ENCODE measurements at places on chromosomes 6 and 20.

GRCh38 chr6:22631091-22631490 is 61.7 kb downstream of the HDGFL1 start:
- no peak for DNase-seq

- DNase-seq: no peak
These were observed 22.8 kb downstream of the SAMD5 start for GRCh38 chr6:147531321-147531720.

DNA sequence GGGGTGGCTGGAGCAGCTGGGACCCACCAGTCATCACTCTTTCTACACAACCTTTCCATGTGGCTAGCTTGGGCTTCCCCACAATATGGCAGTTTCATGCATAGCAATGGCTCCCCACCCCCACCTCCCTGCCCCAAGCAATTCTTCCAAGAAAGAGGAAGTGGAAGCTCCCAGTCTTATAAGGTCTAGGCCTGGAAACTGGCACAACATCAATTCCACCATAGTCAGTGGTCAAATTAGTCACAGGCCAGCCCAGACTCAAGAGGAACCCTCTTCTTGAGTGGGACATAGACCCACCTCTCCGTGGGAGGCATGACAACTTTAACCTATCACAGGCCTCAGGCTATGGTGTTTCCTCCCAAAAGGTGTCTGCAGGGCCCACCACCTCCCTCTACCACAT is 17.7 kb downstream of the TGM6 start:
- no peak for DNase-seq

DNA sequence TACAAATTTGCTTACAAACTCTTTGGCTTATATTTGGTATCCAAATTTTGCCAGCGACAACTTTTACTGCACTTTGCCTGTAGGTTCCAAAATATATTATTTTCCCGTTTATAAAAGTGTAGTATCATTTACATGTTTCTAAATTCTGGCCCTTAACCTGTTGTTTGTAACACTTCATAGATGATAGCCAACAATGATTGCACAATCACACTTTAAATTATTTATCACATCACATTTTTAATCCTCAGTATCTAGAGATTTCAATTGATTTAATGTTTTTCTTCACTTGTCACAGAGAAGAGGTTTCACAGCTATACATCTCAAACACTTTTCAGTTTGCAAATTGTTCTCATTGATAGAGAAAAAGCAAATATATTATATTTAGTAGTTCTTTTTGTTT is 1151.2 kb upstream of the EYS start:
- DNase-seq: no peak

DNA sequence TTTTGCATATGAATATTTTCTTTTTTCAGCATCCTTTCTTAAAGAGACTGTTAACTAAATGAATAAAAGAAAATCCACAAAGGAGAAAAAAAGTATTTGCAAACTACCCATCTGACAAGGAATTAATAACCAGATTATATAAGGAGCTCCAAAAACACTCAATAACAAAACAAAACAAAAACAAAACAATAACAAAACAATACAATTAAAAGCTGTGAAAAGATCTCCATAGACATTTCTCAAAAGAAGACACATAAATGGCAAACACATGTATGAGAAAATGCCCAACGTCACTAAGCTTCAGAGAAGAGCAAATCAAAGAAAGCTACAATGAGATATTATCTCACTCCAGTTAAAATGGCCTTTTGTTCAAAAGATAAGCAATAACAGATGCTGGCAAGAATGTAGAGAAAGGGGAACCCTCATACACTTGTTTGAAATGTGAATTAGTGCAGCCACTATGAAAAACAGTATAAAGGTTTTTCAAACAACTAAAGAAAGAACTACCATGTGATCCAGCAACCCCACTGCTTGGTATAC is 1310.0 kb upstream of the EYS start:
- DNase-seq: no peak

DNA sequence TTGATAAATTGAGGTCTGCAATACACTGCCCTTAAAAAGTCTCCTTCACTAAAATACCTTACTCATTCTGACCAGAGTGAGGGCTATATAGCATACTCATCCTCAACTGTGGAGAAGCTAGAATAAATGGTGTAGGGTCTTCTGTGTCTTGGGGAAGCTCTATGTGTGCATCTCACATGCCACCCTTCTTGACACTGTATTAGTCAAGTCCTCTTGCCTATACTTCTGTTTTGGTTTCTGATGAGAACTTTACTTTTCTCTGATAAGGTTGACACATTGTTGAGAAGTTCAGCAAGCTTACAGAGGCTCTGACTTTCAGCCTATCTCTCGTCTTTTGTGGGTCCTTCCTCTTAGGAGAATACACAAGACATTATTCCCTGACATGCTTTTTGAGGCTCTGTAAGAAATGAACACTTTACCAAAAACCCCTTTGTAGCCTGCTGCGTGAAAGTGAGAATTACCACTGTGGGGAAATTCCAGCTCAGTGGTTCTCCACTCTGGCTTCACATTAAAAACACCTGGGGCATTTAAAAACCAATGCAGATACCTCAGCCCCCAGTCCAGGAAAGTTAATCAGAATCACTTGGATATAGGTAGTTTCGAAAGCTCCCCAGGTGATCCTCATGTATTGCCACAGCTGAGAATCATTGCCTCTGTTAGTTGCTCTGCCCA is 372.1 kb upstream of the HS3ST5 start:
- no peak for DNase-seq

- DNase-seq: no peak
These were observed 222.5 kb upstream of the PMEPA1 start for GRCh38 chr20:57932227-57932864.

DNA sequence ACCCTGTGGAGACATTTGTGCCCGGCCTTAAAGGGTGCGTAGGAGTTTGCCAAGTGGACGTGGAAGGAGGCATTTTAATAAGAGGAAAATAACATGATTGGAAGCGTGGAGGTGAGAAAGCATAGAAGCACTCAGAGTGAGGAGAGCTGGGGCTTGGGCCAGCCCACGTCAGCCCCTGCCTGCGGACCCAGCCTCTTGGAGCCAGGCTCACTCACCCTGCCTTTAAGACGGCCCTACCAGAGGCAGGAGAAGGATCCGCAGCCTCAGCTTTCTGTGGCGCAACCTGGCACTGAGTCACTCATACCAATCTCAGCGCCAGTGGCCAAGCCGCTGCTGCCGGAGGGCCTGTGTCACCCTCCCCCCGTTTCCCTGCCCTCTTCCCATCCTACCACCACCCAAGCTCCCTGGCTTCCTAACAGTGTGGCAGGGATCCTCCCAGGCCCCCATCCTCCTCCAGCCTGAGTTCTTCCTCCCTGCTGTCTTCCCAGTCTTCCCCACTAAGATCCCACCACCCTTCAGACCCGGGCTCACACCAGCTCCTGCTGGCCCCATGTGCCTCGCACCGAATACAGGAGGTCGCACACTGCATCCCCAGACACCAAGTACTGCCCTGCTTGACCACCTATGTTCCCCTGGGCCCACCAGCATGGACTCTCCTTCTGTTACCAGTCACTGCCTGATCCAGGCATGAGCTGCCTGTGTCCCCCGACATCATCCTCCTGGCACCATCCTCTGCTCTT is 285.2 kb downstream of the UST start:
- DNase-seq: no peak

- no peak for DNase-seq
These were observed 503.4 kb downstream of the CD109 start for GRCh38 chr6:74199215-74199915.

DNA sequence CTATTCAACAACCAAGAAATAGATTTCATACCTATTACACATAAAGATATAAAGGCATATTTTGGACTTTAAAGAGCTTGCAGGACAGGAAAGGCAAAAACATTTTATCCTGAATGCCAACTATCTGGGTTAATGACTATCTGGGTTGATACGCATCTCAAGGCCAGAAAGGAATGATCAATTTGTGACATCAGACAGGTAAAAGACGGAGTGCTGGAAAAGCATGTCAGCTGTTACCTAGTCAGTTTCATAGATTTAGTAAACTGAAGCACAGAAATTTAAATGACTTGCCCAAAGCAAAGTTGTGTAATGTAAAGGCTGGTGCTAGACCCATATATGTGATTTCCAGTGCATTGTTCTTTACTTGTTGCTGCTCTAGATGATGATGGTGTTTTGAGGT is 36.8 kb downstream of the HDAC2 start:
- DNase-seq: no peak

- DNase-seq: no peak
These were observed 118.0 kb downstream of the CHD6 start for GRCh38 chr20:41499961-41500725.

DNA sequence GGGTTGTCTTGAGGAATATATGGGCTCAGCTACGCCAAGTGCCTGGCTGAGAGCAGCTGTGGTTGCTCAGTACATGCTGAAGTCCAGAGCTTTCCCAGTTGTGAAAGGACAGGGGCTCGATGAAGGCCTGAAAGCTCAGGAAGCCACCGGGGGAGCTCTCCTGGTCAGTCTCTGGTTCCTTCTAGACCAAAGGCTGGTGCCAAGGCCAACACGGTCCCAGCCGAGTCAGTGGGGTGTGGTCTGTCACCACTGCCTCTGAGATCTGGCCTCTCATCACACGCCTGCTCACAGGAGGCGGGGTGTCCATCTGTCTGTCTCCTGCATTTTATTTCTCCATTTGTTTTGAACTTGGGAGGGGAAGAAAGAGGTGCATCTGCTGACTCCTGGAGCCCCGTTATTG is 4.9 kb upstream of the FAM83C start:
- no peak for DNase-seq

- no peak for DNase-seq
These were observed 78.0 kb downstream of the YTHDF1 start for GRCh38 chr20:63137851-63138415.

- no peak for DNase-seq
These were observed 16.1 kb upstream of the SRSF3 start for GRCh38 chr6:36578030-36578429.

- DNase-seq: no peak
These were observed 3.7 kb downstream of the FOXF2 start for GRCh38 chr6:1392813-1393640.

DNA sequence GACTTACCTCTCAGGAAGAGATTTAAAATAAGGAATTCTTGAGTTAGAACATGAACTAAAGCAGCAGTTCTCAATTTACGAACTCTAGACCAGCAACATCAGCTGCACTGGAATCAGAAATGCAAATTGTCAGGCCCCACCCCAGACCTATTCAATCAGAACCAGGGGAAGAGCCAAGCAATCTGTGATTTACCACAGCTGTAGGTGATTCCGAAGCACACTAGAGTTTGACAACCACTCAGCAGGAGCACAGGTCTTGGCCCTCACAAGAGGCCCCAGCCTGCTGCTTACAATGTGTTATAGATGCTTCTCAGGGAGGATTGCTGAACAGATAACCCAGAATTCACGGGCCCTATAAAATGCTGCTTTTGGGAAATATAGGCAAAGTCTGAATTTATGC is 279.2 kb downstream of the PTPRK start:
- DNase-seq: no peak

- DNase-seq: no peak
These were observed 97.6 kb downstream of the TCP11 start for GRCh38 chr6:35043381-35044130.

- DNase-seq: no peak
These were observed 3.3 kb upstream of the TREM1 start for GRCh38 chr6:41289815-41290214.

DNA sequence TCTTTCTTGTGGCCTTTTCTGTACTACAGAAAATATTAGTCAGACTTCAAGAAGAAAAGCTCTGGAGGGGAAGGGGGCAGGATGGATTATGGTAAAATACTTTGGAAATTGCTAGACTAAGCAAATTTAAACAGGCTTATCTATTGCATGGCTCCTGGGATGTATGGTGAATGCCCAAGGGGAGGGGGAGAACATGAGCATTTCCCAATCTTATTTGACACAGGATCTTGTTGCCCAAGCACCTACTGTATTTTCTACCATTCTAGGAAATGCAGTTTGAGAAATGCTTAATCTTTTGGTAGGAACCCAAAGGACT is 86.1 kb upstream of the LAMP5 start:
- no peak for DNase-seq

DNA sequence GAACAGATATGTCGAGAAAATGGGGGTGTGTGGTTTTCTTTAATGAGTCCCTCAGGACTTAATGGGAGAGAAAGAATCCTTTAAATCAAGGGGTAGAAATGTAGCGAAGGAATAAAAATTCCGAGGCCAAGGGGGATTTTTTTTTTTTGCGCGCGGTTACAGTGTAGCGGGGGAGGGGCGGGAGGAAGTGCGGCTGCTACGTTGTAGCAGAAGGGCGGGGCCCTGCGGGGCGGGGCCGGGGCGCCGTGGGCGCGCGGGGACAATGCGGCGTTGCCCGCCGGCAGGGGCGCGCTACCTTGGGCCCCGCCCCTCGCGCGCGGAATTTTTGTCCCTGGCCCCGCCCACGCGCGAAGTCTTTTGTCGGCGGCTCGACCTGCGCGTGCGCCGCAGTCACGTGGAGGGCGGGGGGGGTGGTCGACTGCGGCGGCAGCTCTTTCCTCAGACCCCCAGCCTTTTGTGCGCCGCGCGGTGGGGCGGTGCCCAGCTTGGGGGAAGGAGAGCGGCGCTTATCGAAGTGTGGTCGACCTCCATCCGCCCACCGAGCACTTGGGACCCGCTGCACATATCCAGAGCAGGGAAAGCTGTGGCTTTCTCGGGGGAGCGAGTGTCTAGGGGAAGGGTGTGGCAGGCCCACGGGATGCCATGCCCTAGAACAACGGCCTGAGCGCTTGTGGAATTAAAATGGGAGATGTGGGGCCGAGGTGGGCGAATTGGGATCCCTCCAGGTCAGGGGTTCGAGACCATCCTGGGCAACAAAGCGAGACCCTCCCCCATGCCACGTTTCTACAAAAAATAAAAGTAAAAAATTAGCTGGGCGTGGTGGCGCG is 1.3 kb downstream of the TUBB start:
- DNase-seq: peak; percentile 93

DNA sequence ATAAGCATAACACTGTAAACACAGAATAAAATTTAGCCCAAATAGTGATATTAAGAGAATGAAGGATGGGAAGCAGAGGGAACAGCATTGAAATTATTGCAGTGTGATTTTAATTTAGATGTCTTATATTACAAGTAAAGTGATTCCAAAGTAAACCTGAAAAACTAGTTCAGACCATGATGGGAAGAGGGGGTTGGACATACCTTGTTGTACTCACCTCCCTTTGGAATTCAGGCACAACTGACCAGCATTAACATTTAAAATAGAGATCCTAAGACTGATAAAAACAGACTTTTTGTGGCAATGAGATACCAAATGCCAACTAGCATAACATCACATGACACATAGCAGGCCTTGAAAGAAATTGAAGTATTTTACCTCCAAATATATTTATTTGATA is 262.6 kb upstream of the PRND start:
- DNase-seq: no peak

- DNase-seq: no peak
These were observed 33.7 kb upstream of the FBXL4 start for GRCh38 chr6:98981473-98981872.

- no peak for DNase-seq
These were observed 294.7 kb downstream of the FOXC1 start for GRCh38 chr6:1904466-1904799.

GRCh38 chr20:24359321-24360027 is 110.0 kb upstream of the SYNDIG1 start:
- no peak for DNase-seq

GRCh38 chr6:113774127-113774825 is 82.9 kb upstream of the MARCKS start:
- no peak for DNase-seq

- DNase-seq: no peak
These were observed 282.9 kb upstream of the SOX4 start for GRCh38 chr6:21310568-21311140.
